ENCODE measurements at places on chromosomes 3 and 15.
A peak's percentile ranks its signal among the peaks of the same experiment; 100 is the strongest.

- no peak for DNase-seq
Observed at GRCh38 chr15:51155891-51156290, 61.2 kb upstream of the TNFAIP8L3 start.

GRCh38 chr3:119401069-119401468, 62.3 kb downstream of the TMEM39A start:
- DNase-seq = no peak

DNA sequence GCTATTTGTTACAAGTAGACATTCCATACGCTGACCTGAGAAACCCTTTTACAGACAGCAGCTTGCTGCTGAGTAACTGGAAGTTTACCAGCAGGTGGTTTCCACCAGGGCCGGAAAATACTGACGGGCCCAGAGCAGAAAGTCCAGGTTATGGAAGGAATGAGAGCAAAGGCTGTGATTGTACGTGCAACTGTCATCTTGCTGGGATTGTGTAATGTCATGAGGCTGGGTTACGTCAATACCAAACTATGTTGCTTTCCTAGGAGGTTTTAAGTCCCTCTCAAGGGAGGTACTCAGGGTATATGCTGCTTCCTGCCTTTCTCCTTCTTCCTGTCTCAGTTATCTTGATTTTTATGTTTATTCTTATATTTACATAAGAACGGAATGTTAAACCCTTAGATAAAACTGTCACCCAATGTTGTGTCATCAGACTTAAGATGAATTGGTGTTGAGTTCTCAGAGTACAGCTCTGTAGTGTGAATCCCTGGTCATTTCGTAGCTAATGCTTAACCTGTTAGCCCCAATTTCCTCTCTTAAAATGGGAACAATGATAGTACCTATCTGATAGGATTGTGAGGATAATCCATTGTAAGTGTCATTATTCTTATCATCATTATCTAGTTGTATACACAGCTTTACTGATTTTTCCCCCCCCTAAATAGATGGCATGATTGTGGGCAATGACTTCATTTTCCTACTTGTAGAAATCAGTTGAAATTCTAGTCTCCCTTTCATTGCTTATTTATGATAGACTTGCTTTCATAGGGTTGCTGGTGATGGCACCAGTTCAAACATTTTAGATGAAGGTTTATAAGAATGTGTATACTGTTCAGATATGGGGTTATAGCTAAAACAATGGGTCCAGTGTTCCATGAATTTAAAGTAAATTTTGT, 101.4 kb downstream of the FNDC3B start:
- peak; percentile 17 for DNase-seq

DNA sequence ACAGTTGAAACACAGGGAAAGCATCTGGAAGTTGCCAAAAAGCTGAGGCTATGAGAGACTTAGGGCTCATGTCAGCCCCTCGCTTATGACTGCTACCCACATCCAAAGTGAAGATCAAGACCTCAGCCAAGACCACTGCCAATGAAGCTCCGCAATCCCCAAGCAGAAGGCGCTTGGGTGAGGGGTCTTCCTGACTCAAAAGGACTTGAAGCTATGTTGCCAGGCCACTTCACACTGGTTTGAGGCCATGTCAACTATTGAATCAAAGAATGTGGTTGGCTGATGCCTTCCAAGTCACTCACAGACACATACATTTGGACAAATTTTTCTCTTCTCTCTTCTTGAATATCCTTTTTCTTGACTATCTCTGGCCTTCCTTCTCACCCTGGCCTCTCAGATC, 928 bp upstream of the CCR4 start:
- no peak for DNase-seq

All from stimulated activated CD4-positive, alpha-beta T cell treated with anti-CD3 and anti-CD28 coated beads, Interleukin-15, amount 100 ng/mL, for 24 hours (primary cell).